M059J (cell line): ENCODE measurements at places on chromosomes 11 and 22.

GRCh38 chr11:134275188-134275533 lies 1.0 kb upstream of the GLB1L3 start:
- no peak for DNase-seq

DNA sequence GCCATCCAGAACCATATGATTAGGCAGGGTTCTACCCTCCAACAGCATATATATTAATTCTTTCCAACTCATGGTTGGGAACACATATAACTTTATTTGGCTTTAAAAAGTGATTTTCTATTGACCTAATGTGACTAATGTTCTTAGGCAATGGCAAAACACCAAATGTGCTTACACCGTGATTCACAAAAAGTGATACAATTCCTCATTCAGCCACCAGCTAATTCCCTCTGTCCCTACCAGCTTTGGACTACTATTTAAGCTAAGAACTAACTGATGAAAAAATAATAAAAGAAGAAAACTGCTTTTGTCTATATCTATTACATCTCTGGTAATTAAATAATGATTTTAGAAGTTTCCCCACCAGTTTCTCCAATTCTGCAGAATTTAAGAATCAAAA lies 4.7 kb downstream of the CTSC start:
- no peak for DNase-seq

DNA sequence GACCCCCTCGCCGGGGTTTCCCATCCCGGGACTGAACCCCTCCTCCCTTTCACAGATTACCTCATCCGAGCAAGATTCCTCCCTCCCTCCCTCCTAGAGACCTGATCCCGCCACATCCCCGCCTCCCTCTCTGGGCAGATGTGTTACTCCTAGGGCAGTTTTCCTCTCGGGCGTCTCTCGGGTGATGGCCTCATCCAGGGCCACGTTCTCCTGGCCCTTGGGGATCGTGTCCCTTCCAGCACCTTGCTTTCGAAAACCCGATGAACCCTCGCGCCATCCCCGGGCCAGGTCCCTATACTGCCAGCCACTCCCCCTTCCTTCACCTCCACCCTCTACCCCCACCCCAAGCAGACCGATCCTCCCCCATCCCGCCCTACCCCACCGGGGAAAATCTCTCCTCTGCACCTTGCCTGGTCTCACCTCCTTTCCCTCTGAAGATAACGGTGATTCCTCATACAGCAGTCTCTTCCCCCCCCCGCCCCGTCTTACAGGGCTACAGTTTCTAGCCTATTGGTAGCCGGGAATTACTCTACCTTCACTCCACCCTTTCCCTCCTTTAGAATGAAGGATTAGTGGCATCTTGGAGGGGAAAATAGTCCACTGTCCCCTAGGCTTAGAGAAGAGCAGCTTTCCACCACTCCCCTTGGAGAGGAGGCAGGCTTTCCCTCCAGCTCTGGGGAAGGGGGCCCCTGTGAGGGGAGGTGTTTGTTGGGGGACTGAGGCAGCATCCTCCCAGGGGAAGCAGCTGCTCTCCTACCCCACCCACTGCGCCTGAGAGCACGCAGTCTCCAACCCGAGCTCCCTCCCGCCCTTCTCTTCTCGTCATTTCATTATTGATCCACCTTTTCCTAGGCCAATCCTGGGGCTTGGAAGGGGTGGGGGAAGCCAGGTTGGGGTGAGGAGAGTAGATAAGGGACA lies 1.2 kb downstream of the KMT2A start:
- DNase-seq, result peak; percentile 67

- no peak for DNase-seq
These were observed 322.2 kb upstream of the DDI1 start for GRCh38 chr11:103714246-103714645.

DNA sequence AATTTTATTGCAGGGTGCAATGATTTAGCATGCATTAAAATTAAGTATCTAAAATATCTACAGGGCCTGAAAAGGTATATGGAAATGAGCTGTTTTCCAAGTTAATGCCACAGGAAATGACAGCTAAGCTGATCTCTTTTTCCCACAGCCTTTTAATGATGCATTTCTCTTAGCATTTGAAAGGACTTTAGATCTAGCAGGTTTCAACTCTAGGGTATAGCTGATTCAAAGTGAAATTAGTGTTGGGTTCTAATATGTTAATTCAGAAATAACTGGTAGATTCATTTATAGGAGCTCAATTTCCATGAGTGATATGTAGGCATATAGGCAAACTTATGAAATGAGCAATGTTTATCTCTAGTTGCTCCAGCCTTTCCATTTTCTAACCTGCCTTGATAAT lies 274.2 kb downstream of the CASP12 start:
- no peak for DNase-seq

GRCh38 chr11:27253224-27253623 lies 109.8 kb downstream of the CCDC34 start:
- no peak for DNase-seq

GRCh38 chr11:92728628-92729027 lies 240.8 kb upstream of the MTNR1B start:
- DNase-seq, result no peak

GRCh38 chr22:27978317-27978716 lies 59.3 kb upstream of the PITPNB start:
- DNase-seq, result no peak

- peak; percentile 59 for DNase-seq
These were observed 18.5 kb downstream of the ENDOD1 start for GRCh38 chr11:95108159-95108611.

GRCh38 chr22:31039393-31039792 lies 41.7 kb upstream of the SMTN start:
- DNase-seq, result no peak

- DNase-seq, result no peak
These were observed 45.3 kb downstream of the PC start for GRCh38 chr11:66912911-66913310.

DNA sequence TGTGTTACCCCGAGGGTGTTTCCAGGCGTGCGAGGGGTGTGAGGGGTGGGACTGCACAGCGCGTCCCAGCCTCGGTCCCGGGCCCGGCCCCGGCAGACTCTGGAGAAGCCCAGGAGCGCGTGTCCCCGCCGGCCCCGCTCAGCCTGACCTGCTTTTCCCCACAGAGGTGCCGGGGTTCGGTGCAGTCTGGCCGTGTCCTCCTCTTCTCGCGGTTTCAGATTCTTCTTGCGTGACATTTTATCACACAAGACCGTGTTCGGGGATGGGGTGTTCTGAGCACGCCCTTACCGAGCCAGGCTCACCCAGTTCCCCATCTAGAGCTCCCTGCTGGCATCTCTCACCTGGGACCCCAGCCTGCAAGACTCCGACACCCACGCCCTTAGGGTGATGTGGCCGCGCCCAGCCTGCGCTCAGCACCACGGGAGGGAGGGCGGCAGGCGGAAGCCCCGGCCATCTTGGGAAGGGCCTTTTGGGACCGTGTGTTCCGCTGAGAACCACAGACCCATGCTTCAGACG lies 775.6 kb downstream of the BRD1 start:
- DNase-seq, result no peak

DNA sequence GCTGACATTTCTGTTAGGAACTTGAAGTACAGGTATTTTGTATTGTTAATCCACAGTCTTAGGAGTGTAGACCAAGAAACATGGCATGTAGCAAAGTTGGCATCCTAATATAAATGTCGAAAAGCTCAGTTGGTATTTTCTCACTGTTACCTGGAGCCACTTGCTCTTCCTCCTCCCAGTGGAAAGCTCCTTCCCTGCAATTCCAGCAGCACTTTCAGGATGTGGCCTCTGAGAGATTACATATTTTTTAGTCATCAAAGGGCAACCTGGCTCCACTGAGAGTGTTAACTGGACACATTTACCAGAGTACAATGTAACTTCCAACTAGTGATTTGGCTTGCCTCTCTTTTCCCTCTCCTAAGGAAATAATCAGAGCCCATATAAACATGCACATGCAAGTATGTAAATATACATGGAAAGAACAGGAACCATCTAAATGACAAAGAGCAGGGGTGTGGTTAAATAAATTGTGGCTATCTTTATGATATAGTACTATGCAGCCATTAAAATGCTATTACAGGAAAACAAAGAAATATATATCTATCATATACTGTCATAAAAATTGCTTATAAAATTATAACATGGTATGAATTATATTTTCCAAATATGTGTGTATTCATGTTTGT lies 14.3 kb upstream of the EED start:
- peak; percentile 64 for DNase-seq

DNA sequence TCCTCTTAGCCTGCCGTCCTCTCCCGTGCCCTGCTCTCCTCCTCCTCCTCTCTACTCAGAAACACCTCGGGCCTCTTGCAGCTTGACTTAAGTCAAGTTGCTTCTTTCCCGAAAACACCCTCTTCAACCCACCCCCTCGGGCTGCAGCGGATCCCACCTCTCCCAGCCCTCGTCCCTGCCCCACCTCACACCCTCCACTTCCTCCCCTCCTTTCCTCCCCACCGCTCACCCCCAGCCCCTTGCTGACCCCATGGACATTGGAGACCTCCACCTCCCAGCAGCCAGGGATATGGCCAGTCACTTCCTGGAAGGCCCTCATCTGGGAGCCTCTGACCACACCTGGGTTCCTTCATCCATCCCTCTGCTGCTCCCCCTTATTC lies 8.5 kb upstream of the CYTH4 start:
- DNase-seq, result no peak

DNA sequence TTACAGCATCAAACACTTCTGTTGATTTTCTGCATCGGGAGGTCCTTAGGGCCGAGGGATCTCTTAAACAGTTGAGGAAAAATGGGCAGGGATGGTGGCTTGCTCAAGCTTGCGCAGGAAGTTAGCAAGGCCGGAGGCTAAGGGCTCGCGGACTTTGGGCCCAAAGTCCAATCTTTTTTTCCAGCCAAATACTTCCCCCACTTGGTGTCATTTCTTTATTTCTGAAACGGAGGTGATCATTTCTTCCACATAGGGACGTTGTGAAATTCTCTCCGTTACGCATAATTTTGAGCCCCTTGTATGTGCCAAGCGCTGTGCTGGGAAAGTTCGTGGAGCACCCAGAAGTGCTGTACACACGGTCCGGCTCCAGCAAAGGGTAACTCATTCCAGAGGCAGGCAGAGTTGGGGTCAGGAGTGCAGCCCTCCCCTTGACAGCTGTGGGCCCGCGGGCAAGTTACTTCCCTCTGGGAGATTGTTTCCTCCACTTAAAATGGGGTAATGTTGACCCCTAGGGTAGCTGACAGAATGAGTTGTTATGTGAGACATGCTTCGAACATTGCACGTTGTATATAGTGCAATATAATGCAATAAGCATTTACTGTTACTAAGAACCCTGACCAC lies 809 bp downstream of the MIEF1 start:
- DNase-seq, result no peak

DNA sequence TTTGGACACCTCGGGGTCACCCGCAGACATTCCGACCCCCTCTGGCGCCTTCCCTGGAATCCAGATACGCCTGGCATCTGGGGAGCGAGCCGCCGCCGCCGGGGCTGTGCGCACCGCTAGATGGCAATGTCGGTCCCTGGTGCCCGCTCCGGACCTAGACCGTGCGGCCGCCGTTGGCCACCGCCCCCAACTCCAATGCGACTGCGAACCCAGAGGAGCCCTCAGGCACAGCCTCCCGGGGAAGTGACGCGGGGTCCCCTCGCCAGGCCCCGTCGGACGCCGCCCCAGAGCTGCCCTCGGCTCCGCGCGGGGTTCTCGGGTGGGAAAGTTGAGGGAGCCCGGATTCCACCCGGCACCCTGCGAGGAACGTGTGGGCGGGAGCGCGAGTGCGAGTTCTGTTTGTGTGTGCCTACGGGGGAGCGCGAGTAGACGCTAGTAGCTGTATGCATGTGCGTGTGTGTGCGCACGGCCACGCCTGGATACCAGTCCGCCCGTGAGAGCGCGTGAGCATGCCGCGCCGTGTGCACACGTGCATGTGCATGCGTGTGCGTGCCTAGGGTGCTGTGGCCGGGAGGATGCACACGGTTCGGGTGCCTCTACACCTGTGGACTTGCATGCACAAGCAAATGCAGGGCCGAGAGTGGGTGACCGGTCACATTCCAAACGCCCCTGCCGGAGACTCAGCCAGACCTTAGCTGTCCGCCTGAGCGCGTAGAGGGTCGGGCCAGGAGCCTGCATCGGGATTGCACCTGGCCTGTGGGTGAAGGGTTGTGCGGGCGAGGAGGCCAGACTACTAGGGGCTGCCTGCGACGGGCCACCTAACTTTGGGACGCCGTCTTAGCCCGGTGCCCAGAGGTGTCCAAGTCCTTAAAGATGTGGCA lies 1.9 kb downstream of the CHRM4 start:
- peak; percentile 71 for DNase-seq

DNA sequence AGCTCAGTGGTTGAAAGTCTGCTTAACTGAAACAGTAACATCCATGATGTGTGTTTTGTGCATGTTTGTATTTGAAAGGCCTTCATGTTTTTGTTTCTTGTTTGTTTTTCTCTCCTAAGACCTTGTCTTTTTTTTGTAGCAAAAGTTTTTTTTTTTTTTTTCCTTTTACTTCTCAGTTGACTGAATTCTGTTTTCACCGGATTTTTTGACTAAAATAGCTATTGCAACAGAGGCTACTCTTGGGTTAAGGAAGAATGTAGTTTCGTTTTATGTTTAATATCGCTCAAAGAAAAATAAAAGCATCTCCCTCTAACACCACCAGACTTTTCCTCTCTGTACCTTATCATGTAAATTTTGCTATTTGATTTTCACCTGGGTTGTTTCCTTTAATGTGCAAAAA lies 15.1 kb downstream of the APOL6 start:
- DNase-seq, result no peak

DNA sequence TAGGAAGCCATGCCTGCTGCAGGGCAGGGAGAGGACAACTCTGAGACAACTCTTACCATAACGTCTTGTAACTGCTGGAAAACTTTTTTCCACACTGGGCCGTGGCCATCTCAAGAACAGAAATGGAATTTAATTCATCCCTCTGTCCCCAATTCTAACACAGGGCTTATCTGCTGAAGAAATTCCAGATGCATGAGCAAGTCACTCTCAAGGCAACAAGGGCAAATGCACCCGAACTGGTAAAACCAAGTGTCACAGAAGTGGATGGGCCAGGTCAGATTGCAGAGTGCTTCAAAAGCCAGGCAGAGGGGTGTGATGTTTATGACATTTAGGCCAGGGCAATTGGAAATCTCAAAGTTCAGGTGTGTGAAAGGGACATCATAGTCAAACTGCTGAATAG lies 7.4 kb downstream of the SMPD1 start:
- DNase-seq, result peak; percentile 68

GRCh38 chr11:71495286-71496230 lies 31.5 kb upstream of the KRTAP5-7 start:
- no peak for DNase-seq

GRCh38 chr22:25795478-25795877 lies 53.5 kb downstream of the MYO18B start:
- DNase-seq, result no peak

DNA sequence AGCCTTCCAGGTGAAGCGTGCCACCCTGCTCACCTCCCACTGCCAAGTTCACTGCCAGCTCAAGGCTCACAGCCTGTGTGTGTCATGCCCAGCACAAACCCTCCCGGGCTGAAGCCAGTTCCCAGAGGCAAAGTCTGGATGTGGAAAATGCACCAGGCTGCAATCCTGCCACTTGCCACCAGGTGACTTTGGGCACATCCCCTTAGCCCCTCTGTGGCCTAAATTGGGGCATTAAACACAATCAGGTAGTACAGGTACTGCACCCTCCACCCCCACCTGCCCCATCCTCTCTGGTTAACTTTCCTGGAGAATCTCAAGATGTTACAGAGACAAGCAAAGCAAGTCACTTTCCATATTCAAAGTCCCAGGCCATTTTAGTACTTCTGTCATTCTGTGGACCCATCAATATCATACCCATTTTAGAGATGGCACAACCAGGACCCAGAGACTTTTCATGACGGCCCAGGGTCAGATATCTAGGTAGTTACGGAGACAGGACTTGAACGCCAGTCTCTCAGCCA lies 1.8 kb upstream of the RASD2 start:
- DNase-seq, result peak; percentile 58

- no peak for DNase-seq
These were observed 61.0 kb downstream of the NCAM1 start for GRCh38 chr11:113022262-113022661.

- no peak for DNase-seq
These were observed 433.2 kb downstream of the SOX6 start for GRCh38 chr11:15923183-15923582.
